Fibroblast of the aortic adventitia (primary cell): ENCODE measurements at places on chromosomes 6 and 20. TPM values are rescaled to one million over a fixed set of nuclear protein-coding genes. Genes with fewer than 3 reads are reported as not detected.

The DDO gene
- 1.3 and 2.3 TPM in 2 replicates for total RNA-seq

The FITM2 gene
- total RNA-seq, result 1.8 and 11.0 TPM in 2 replicates

The ECT2L gene
- under 0.01 and 3.3 TPM in 2 replicates for total RNA-seq

The FOXS1 gene
- total RNA-seq, result 2.3 TPM in 1 of 2 replicates, not detected in the other

The PHACTR1 gene
- total RNA-seq, result 0.49 and 0.99 TPM in 2 replicates

The ABHD12 gene
- total RNA-seq, result 24.0 and 25.9 TPM in 2 replicates

The RCAN2 gene
- 8.0 and 14.9 TPM in 2 replicates for total RNA-seq

The C20orf144 gene
- total RNA-seq, result 0.16 and 0.18 TPM in 2 replicates

The TRIM31 gene
- total RNA-seq, result not detected in 2 replicates

The YIPF3 gene
- total RNA-seq, result 71.6 and 94.4 TPM in 2 replicates

The FAM209B gene
- not detected in 2 replicates for total RNA-seq

The LINC00237 gene
- not detected in 2 replicates for total RNA-seq

The SLC24A3 gene
- total RNA-seq, result 0.57 TPM in 1 of 2 replicates, not detected in the other

The SAPCD1 gene
- total RNA-seq, result 0.90 and 6.2 TPM in 2 replicates

The PGC gene
- total RNA-seq, result not detected in 2 replicates

The CEP85L gene
- total RNA-seq, result 10.8 and 17.1 TPM in 2 replicates

The CCN6 gene
- total RNA-seq, result not detected in 2 replicates
